ENCODE measurements at places on chromosomes 3 and 15.
A peak's percentile ranks its signal among the peaks of the same experiment; 100 is the strongest.

GRCh38 chr3:66795365-66795764 is 202.7 kb upstream of the KBTBD8 start:
- DNase-seq = no peak

- no peak for DNase-seq
These were observed 14.6 kb upstream of the PLA2G4E start for GRCh38 chr15:42035435-42035761.

GRCh38 chr3:136110481-136110880 is 85.7 kb downstream of the MSL2 start:
- DNase-seq = peak; percentile 7

GRCh38 chr3:7610634-7611033 is 749.7 kb downstream of the GRM7 start:
- no peak for DNase-seq

DNA sequence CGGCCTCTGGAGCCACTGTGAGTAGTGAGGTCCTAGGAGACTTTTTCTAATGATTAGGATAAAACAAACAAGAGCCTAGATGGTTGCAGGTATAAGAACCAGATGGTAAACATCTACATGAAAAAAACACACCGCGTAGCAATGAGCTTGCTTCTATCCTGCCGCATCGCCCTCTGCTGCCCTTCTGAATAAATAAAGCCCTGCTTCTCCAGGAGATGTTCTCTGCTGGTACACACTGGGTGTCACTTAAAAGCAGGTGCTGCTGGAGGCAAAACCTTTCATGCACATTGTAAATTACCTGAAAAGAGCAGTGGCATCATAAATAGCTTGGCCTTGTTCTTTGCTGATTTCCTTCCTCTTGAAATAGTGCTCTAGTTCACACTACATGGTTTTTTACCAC is 164.4 kb upstream of the TOPAZ1 start:
- DNase-seq = no peak

DNA sequence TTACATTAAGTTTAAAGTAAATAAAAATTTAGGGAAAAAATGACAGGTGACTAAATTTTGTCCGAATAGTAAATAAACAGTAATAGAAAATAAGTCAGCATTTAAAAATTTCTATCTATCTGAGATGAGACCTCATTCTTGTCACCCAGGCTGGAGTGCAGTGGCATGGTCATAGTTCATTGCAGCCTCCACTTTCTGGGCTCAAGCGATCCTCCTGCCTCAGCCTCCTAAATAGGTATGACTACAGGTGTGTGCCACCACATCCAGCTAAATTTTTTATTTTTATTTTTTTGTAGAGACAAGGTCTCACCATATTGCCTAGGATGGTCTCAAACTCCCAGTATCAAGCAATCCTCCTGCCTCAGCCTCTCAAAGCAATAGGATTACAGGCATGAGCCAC is 7.8 kb downstream of the KPNA4 start:
- DNase-seq = no peak

DNA sequence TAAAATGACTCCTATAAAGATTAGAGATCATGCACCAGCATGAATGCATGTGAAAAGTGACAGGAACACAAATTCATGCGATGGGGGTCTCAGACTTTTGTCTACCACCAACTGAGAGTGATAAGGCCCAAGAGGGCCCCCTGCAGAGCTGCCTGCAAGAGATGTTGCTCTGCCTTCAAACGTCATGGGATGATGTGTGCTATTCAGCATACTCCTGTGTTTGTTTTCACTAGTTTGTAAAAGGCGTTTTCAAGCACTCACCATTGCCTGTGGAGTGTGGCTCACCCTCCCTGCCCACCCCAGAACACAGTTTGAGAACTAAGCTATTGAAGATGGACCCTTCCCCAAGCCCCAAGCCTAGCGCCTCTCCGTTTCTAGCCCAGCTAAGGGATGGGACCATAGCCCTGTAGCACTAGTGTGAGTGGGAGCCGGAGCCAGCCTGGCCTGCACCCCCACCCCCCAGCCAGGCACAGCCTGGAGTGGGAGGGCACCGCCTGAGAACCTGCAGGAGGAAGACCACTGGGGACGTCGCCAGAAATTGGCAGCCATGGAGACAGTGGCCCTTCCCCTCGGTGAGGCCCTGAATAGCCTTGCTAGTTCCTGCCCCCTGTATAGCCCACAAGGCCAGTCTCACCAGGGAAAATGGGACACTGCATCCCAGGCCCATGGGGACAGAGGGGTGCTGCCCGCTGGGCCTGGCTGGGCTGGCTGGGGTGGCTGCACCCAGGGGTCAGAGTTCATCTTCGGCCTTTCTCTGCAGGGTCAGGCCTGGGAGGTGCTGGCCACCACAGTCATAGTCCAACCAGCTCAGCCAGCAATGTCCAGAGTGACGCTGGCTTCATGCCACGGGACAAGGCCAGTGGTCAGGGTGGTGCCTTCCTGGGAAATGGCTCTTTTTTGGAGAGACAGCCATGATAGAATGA is 22.6 kb upstream of the KLF13 start:
- DNase-seq = no peak

- no peak for DNase-seq
These were observed 285 bp downstream of the NMB start for GRCh38 chr15:84657748-84658079.

DNA sequence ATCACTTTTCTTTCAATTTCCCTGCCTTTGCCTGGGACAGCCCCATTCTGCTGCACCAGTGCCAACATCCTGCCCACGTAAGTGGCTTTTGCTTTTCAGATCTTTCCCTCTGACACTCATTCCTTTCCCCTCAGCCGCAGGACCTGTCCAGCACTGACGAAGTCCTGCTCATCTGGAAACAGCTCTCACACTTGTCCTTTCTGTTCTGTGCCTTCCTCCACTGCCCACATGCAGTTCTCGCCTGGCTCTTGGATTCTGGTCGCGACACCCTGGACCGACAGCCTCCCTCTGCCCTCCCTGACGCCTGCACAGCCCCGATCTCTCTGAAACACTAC is 99.7 kb downstream of the ADCY5 start:
- DNase-seq = no peak

DNA sequence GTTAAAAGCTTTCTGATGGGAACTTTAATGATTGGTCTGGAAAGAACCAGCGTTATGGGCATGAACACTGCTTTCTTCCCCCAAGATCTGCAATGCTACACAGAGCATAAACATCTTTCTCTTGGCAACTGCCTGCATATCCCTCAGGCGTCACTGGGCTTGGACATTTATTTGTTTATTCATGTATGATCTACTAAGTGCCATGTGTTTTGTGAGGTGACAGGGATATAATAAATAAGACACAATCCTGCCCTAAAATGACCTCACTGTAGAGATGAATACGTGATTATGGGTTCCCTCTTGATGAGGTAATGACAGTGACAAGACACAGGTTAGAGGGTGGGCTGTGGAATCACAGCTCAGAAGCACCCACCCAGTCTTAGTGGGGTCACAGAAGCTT is 485.3 kb downstream of the PDCD6IP start:
- no peak for DNase-seq

GRCh38 chr3:99218468-99218867 is 317.0 kb upstream of the DCBLD2 start:
- no peak for DNase-seq

DNA sequence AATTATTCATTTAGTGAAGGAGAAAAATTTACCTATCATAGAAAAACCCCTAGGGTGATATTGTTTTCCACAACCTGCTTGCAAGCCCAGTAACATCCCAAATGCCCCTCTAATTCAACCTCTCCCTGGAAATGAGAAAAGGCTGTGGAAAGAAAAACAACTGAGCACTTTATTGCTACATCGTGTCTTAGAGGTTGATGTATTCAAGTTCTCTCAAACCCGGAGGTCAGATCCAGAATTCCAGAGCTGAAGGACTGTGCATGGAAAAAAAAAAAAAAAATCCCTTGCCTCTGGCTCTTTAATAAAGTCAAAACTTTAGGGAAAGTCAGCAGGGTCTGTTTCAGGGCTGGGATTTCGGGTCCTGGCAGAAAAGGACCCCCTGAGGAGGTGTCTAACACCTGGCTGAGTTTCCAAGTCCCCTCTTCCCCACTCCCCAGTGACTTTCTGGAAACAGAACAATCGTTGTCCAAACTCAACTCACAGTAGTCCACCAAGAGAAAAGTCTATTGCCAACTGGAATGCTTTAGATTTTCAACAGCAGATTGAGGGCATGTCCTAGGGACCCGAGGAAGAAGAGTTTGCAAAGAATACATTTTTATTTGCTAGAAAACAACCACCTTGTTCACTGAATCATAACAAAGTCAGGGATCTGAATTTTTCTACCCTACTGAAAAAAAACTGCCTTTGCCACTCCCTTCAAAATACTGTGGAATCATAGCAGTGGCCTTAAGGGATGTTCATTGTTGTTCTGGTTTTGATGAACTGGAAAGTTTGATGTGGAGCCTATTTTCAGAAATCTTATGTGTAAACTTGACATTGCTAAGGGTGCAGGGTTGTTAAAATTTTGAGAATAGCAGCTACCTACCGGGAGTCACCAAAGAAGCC is 207.5 kb upstream of the ADAMTS9 start:
- DNase-seq = no peak

GRCh38 chr3:60107275-60107674 is 1057.5 kb upstream of the CFAP20DC start:
- DNase-seq = no peak
